ENCODE measurements at places on chromosomes 16 and 17.

GRCh38 chr17:76097716-76098295 is 5.8 kb downstream of the EXOC7 start:
- DNase-seq, result no peak

DNA sequence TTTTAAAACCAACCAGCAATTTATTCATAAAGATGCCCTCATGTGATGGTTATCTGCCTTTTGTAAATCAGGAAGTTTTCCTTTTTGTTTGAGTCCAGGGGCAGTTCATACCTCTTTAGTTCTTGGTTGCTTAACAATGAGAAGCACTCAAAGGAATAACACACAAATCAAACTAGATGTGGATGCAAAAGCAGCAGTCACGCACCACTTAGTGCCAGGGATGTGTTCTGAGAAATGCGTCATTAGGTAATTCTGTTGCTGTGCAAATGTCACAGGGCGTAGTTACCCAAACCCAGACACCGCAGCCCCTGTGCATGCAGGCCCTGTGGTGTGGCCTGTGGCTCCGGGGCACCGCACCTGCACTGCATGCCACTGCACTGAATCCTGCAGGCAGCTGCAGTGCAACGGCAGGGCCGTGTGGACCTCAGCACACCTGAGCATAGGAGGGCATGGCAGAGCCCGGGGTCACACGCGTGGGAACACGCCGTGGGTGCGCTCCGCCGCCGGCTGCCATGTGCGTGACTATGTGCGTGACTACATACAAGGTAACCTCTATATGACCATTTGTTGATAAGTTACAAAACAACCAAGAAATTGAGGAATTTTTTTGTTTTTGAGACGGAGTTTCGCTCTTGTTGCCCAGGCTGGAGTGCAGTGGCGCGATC is 39.6 kb downstream of the PKD1 start:
- DNase-seq, result no peak

GRCh38 chr17:77228241-77228752 is 87.5 kb downstream of the SEC14L1 start:
- DNase-seq, result peak; percentile 70

DNA sequence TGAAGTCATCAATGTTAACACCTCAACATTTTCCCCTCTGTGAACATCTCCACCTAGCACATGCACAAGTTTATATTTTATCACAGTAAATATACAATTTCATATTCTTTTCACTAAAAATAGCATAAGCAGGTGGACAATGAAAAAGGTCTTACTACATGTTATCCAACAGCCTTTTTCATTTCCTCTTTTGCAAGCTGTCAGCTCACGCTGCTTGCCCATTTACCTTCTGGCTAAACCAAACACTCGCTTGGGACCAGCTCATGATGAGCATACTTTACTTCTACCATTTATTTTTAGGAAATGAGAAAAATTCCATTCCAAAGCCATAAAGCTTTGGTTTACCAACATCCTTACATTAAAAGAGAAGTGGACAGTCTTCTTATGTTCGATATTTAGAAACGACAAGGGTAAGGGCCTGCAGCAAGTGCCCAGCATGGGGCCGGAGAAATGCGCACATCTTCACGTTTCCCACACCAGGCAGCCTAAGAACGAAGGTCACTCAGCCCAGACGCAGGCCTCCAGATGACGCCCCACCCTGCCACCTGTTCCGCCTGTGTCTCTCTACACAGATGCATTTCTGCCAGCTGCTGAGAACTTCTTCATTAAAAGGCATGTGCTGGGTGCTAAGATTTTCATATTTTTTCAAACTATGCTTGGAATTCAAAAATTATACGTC is 13.9 kb downstream of the SNN start:
- no peak for DNase-seq

DNA sequence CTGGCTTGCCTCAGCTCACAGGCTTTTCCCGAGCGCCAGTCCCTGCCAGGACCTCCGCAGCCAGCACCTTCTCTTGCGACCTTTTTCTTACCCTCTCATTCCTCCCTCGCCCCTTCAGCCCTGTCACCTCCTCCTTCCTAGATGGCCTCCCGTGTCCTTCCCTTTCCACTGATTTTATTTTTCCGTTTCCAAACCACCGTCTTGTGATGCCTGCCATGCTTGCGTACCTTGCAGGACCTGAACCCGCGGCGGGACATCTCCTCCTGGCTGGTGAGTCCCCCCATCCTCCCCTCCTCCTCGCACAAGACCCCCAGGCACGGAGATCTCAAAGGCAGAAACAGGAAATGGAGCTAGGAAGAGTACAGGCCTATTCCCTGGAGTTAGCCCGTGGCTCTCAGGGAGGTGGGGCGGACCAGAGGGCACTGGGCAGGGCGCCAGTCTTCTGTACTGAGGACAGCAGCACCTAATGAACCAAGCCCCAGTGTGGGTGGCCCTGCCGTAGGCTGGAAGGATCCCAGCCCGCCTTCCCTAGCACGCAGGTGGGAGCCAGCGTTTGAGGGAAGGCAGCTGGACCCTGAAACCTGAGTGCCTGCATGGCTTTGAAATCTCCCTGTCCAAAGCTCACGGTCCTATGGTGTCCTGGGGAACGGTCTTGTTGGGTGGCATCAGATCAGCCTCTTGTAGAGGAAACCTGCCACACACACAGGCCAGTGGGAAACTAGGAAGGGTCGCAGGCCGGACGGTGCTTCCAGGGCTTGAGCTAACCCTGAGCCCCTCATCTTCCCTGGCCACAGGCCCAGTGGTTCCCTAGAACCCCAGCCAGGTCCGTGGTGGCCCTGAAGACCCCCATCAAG is 612 bp downstream of the CISD3 start:
- no peak for DNase-seq

DNA sequence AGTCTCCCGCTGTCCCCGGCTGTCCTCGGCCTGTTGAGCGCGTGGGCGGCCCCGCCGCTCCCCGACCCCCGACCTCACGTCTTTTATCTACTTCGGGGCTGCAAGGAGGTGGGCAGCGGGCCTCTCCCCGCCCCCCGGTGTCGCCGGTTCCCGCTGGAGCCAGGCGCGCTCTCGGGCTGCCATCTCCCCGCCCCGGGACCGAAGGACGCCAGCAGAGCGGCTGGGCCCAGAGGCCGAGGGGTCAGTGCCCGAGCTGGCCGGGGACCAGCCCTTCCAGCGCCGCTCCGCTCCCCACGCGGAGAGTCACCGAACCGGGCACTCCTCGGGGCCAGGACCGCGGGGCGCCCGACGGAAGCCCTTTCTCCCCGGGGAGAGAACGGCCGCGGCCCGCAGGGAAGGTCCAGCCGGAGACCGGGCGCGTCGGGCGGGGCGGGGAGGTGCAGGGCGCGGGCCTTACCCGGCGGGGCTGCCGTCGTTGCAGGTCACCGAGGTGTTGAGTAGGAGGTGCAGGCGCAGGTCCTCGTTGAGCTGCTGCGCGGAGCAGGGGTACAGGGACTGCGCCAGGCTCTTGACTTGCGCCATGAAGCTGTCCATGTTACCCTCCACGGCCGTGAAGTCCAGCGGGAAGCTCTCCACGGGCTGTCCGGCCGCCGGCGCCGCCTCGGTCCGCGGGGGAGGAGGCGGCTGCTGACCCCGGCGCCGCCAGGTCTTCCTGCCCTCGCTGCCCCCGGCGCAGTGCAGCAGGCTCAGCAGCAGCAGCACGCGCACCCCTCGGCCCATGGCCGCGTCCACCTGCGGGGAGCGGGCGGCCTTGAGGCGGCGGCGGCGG is 643 bp downstream of the NOTUM start:
- DNase-seq, result no peak

DNA sequence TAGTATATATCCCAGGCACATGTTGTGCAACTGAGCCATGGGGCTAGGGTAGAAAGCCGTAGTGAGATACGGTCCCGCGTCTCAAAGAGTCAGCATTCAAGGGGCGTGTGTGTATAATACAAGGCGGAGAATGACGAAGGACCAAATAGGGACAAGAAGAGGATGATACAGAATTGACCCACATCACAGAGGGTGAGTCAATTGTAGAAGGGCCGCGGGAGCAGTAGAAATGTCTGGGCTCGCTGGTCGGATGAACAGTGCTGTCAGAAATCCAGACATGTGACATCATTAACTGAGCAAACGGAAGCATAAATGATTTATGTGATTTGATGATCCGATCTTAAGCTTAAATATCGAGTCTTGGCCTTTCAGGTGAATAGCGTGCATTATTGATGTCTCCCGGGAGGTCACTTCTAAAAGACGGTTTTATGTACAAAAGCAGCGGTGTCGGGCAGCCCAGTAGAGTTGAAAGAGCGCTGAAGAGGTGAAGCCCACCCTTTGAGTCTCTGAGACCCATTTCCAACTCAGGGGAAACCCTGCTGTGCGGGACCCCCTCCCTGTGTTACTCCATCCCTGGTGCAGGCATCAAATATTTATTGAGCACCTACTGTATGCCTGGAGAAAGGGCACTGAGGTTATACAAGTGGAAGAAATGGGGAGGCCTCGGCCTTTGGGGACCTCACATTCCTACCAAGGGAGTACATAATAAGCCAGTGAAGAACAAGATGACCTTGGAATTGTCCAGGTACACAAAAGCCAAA is 45.1 kb downstream of the ATP2C2 start:
- no peak for DNase-seq

DNA sequence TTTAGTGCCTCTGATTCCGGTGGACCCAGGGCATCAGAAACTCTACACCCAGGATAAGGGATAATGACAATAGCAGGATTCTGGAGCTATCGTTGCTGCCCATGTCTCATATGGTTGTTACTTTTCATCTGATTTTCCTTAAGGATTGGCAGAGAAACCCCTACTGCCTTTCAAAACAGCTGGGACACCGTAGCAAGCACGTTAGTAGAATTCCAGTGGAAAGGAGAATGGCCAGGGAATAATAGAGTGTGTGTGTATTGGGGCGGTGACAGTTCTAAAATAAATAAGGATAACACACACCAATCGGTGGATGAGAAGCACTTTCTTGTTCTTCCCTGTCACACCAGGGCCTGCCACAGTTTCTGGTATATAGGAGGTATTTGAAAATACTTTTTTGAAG is 251.8 kb downstream of the HAPSTR1 start:
- DNase-seq, result no peak

DNA sequence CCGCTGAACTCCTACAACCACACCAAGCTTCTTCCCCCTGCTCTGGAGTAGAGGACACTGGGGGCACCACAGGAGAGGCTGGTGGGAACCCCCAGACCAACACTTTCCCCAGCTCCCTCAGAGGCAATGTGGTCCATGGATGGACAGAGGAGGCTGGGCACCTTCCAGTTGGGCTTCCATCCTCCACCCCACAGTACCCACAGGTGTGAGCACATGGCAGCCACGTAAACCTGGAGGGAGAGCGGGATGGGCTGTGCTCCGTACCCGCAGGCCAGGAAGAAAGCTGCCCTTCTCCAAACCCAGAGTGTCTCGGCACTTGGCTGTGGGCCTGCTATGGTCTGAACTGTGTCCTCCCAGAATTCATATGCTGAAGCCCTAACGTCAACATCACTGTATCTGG is 1.7 kb downstream of the SGSH start:
- DNase-seq, result no peak

DNA sequence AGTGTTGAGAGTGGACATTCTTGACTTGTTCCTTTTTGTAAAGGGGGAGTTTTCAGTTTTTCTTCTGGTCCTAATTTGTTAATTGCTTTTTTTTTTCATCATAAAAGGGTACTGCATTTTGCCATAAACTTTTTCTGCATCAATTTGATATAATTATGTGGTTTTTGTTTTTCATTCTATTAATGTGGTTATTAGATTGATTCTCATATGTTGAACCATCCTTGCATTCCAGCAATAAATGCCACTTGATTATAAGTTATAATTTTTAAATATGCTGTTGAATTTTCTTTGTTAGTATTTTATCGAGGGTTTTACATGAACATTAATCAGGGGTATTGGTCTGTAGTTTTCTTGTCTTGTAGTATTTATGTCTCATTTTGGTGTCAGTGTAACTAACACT is 87.2 kb upstream of the SMIM36 start:
- no peak for DNase-seq

- DNase-seq, result no peak
Measured at GRCh38 chr16:21598701-21599121, 666 bp upstream of the METTL9 start.

DNA sequence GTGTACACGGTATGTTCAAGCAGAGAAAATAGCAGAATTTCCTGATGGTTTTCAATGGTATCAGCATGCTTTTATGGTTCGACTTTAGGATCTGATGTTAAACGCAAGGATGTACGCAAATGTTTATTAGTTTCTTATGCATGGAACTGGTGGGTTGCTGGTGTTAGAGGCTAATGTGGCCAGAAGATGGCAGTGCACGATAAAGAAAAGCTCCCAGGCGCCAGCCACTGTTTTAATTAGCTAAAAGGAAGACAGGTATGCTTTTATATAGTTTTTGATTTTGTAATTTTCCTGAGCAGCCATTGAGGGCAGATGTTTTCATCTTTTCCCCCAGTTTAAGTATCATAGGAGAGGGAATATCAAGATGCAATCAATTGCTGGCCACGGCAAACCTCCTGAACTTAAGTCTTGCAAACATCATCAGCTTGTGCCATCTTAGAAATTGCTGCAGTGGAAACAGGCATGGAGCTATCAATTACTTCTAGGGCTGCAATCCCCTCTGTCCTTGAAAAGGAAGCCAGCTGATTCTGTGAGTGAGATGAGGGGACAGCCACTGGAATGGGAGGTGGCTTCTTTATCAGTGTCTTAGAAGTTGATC is 648.5 kb upstream of the RBFOX1 start:
- no peak for DNase-seq

DNA sequence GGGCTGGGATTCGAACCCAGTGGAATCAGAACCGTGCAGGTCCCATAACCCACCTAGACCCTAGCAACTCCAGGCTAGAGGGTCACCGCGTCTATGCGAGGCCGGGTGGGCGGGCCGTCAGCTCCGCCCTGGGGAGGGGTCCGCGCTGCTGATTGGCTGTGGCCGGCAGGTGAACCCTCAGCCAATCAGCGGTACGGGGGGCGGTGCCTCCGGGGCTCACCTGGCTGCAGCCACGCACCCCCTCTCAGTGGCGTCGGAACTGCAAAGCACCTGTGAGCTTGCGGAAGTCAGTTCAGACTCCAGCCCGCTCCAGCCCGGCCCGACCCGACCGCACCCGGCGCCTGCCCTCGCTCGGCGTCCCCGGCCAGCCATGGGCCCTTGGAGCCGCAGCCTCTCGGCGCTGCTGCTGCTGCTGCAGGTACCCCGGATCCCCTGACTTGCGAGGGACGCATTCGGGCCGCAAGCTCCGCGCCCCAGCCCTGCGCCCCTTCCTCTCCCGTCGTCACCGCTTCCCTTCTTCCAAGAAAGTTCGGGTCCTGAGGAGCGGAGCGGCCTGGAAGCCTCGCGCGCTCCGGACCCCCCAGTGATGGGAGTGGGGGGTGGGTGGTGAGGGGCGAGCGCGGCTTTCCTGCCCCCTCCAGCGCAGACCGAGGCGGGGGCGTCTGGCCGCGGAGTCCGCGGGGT is at the start of gene CDH1:
CDH1 (plus strand) TSS at position 247 of the 684 bp plus-strand sequence; CDS start at position 371, 124 bp downstream.
- DNase-seq, result peak; percentile 75

DNA sequence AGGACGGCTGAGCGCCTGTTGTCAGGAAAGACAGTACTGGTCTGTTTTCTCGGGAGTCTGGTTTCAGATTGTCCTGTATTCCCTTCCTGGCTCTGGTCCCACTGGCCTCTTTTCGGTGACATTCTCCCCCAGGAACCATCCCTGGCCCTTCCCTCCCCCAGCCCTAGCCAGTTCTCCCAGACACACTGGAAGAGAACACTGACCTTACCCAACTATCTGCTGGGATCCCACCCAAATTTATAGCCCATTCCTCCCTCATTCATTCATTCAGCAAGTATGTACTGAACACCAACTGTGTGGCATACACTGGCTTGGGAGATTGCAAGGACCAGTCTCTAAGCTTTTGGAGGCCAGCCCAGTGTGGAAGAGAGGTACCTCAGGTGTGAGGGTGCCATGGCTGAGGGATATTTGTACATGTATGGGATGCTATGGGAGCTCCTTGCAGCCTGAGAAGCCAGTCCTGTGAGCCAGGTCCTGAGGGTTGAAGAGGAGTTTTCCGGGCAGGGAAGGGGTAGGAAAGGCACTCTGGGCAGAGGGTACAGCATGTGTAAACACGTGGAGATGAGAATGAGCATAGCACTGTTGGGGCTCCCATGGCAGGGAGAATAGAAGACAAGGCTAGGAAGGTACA is 5.2 kb downstream of the RND2 start:
- DNase-seq, result no peak

Measured in NCI-H187 (cell line).